ENCODE measurements at places on chromosomes 7 and 10.

GRCh38 chr10:6211341-6211670 is 8.6 kb downstream of the PFKFB3 start:
- DNase-seq: no peak

GRCh38 chr7:7159063-7159658 is 23.2 kb upstream of the C1GALT1 start:
- no peak for DNase-seq

- peak; percentile 18 for DNase-seq
These were observed 69.0 kb downstream of the ADD3 start for GRCh38 chr10:110076559-110077318.

DNA sequence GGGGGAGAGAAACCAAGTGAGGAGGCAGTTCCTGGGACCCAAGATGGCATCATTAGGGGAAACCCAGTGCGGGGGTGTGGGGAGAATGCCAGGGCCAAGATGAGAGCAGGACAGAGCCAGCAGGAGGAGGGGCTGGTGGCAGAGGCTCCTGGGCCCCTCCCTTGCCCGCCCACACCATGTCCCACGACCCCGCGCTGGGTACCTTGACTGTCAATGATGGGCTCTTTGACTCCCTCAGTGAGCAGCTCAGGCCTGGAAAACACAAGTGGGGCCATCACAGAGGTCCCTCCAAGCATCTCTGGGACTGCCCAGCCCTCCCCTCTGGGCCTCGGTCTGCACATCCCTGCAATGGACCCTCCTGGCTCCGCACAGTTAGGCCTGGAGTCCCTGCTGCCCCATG is 75.4 kb downstream of the RABGEF1 start:
- DNase-seq: no peak

DNA sequence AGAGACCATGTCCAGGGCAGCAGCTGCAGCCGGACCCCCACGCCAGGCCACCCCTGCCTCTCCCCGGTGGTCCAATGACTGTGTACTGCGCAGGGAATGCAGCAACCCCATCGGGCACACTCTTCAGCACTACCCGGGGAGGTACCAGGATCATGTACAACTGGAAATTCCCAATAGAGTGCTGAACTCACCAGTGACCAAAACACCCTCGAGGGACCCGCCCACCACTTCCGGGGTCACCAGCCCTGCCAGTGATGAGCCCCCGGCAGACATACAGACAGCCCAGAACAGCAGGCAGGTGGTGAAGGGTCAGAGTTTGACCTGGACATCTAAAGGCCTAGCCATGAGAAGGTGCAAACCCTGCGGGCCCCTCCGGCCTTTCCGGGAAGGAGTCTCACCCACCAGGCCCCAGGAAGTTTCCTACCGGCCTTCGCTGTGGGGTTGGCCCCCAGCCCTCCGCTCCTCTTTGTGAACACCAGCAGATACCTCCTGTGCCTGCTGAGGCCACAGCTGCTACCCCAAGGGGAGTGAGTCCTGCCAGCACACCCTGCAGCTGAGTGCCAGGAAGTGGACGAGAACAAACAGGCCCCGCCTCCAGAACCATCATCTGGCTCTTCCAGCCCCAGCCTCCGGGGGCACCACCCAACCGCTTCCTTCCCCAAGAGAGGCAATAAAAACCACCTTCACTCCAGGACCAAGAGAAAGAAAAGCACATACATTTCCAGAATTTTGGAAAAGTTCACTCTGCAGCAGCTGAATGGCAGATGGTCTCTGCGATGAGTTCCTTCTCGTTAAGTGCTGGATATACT is 5.0 kb upstream of the ANKRD61 start:
- DNase-seq: no peak

DNA sequence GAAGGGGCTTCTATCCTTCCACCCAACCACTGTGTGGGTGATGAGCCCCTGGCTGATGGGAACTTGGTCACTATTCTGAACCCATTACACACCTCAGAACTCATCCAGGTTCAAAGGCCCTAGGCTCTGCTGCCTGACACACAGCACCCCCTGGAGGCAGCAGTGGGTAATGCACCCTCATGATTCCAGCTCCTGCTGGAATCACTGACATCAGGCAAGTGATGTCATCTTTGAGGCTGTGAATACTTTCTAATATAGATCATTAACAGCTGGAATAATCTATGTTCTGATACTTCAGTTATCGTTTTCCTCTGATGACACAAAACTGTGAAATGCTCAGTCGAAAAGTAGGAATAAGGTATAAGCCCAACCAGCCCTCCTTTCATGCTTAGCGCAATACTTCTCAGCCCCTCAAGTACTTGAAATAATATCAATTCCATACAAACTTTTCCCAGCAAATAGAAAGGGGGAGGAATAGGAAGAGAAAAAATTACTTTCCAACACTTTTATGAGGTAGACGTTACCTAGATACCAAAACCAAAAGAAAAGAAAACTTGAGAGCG is 7.5 kb upstream of the RBP3 start:
- DNase-seq: no peak

DNA sequence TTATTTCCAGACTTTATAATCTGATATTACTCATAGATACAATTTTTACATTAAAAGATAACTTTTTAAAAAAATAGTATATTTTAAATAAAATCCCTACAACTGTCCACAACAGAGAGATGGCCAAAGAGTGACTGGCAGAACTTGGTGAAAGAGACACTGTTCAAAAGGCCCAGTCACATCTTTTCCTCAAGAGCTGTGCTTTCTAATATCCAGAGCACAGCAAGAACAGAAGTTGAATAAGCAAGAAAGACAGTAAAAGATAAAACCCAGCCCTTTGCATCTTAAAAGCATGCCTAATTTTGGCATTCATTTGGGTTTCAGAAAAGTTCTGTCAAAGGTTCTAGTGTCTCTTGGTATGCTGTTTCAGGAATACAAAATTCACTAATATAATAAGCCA is 6.9 kb downstream of the WASL start:
- DNase-seq: no peak
